ENCODE measurements at places on chromosomes 5 and 9.

DNA sequence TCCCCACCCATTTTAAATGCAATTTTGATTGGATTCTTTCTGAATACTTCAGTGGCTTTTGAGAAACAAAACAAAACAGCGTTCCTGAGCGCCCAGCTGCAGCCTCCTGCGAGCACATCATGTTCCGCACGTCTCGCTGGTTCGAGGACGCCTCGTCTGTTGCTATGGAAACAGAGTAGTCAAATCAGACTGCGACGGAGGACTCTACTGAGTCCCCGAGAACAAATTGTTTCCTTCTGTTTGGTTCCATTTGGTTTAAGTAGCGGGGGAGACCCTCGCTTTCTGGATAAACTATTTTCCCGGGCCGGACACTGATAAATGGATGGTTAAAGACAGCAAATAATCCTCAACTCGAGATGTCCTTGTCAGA lies 69.0 kb downstream of the SLC28A3 start:
- no peak for DNase-seq

GRCh38 chr9:91223000-91223399 lies 138.7 kb downstream of the AUH start:
- no peak for DNase-seq

DNA sequence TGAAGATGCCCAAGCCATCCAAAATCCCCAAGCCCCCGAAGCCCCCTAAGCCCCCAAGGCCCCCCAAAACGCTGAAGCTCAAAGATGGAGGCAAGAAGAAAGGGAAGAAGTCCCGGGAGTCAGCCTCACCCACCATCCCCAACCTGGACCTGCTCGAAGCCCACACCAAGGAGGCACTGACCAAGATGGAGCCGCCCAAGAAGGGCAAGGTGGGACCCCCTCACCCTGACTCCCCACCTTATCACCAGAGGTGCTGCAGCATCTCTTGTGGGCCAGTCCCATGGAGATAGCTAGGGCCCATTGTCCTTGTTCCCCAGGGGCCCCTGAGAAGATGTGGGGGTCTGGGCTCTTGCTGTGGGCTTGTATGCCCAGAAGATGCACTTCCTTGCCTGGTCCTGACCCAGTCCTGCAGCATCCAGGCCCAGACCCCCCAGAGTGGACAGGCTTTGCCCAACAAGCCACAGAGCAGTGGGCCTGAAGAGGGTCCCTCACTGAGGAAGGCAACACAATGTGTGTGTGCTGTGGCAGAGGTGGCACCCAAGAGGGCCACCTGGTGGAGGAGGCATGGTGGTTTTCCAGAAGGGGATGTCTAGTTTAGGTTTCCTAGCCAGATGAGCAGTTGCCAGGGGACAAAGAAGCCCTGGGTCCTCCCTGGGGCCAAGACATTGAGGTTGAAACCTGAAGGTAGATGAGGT lies 84.1 kb downstream of the PHF2 start:
- DNase-seq = no peak

- DNase-seq = no peak
Measured at GRCh38 chr5:1564824-1565736, 41.3 kb upstream of the LPCAT1 start.

GRCh38 chr9:113531919-113532808 lies 68.6 kb downstream of the RGS3 start:
- DNase-seq = no peak

DNA sequence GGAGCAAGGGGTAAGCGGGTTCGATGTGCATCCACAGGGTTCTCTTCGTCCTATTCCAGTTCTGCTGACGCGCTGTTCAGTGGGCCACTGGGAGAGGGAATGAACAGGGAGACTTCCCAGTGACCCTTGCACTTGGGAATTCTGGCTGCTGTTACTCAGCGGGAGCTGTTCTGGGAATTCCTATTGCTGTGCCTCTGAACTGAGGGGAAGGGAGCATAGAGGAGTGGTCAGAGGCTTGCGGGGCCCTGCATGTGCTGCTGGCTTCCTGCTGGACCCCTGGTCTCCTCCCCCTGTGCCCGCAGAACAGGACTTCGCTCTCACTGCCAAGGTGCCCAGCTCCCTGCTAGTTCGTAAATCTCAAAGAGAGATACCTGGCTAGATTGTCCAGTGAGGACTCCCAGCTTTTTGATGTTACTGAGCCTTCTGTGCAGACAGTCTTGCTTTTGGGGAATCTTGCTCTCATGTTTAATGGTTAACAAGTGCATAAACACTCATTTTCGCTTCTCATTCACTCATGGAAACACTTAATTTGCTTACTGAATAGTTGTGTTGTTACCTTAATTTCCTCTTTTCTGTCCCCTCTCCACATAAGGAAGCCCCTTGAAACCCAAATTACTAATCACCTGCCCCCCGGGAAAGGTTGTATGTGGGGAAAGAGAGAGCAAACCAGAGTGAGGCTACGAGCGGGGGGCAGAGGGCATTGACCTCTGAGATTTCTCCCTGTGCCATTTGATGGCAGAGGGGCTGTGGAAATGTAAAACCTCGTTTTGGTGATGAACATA lies 5.9 kb downstream of the TRIO start:
- no peak for DNase-seq

- DNase-seq = no peak
Measured at GRCh38 chr9:124765439-124765835, 5.7 kb downstream of the NR6A1 start.

DNA sequence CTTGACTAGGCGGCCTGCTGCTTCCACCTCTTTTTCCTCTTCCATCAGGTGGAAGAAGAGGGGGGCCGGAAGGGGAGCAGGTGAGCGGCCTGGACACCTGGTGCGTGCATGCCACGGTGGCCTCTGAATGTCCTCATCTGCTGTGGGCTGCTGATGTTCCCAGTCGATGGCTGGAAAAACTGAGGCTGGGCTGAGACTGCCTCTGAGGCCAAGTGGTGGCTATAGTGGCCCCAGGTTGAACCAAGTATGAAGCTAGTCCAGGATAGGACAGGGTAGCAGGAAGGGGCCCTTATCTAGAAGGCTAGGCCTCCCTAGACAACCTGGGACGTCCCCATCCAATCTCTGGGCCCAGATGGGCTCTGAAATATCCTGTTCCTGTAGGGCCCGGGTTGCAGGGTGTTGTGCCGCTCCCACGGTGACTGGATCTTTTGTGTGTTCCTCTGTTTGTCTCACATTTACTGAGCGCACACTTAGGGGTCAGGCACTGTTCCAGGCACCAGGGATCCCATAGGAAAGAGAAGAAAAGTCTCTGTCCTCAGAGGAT lies 753 bp upstream of the NR5A1 start:
- DNase-seq = no peak

- DNase-seq = no peak
Measured at GRCh38 chr9:2298217-2298616, 283.1 kb downstream of the SMARCA2 start.

- DNase-seq = no peak
Measured at GRCh38 chr5:65061974-65062353, 293.2 kb downstream of the CWC27 start.

GRCh38 chr9:15079989-15080388 lies 169.8 kb upstream of the FREM1 start:
- no peak for DNase-seq

- no peak for DNase-seq
Measured at GRCh38 chr5:68555907-68556681, 340.5 kb downstream of the PIK3R1 start.

DNA sequence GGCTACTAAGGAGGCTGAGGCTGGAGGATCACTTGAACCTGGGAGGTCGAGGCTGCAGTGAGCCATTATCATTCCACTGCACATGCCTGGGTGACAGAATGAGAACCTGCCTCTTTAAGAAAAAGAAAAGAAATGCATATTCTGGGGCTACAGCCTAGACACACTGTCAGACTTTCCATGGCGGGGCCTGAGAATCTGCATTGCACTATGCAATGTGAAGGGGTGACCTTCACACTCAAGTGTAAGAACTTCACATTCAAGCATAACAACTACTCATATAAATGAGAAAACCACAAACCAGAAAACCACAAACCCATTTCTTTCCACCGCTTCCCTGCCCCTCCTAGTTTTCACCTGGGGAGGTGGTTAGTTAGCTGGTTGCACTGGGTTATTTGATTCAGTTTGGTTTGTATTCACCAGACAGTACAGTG lies 18.0 kb upstream of the FBP2 start:
- DNase-seq = no peak

GRCh38 chr5:13830536-13830935 lies 114.0 kb downstream of the DNAH5 start:
- DNase-seq = no peak

GRCh38 chr5:151427258-151427657 lies 20.1 kb upstream of the SLC36A1 start:
- DNase-seq = no peak

- no peak for DNase-seq
Measured at GRCh38 chr9:15423231-15423985, 732 bp downstream of the SNAPC3 start.

DNA sequence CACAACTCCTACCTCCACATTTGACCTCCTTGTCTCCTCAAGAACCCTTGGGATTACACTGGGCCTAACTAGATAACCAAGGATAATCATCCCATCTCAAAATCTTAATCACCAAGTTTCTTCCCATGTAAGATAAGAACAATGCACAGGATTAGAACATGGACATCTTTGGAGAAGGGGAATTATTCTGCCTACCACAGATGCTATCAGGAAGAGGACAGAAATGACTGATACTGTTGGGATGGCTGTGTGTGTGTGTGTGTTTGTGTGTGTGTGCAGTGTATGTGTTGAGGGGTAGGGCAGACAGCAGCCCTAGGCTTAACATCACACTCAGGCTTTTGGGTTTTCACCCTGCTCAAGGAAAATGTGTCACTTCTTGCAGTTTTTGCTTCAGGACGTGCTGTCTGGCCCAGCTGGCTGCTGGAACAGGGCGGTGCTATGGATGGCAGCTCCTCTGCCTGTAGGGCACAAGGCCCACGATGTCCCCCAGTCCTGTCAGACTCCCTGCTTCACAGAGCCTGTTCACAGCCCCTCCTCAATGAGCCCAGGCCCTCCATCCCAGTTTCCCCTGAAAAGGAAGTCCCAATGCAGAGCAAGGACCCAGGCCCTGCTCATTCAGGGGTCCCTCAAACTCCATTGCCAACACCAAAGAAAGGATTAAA lies 7.7 kb downstream of the CA9 start:
- no peak for DNase-seq

- DNase-seq = no peak
Measured at GRCh38 chr9:114606597-114607207, 4.4 kb upstream of the TMEM268 start.

GRCh38 chr9:91164724-91165520 lies 196.8 kb downstream of the AUH start:
- DNase-seq = no peak

DNA sequence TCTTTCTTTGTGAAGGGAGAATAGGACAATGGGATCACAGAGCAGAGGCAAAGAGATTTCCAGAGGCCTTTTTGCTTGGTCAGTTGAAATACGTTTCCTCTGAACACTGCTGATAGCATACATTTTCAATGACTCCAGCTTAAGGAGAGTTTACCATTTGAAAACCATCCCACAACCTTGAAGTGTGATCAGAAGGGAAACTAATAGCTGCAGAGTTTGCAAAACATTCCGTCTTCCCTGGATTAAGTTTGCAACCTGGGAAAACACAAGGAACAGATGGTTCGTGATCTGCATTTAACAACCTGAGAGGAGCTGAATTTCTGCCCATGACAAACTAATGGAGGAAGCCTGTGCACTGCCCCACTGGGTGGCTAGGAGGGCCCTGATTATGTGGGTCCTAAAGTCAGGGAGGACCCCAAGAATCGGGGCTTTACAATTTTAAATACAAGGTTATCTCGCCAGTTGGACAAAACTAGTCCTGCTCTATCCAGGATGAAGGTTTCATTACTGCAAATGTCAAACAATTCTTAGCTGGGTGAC lies 35.6 kb downstream of the MTX3 start:
- no peak for DNase-seq

GRCh38 chr9:135726138-135726853 lies 24.3 kb downstream of the KCNT1 start:
- DNase-seq = no peak

DNA sequence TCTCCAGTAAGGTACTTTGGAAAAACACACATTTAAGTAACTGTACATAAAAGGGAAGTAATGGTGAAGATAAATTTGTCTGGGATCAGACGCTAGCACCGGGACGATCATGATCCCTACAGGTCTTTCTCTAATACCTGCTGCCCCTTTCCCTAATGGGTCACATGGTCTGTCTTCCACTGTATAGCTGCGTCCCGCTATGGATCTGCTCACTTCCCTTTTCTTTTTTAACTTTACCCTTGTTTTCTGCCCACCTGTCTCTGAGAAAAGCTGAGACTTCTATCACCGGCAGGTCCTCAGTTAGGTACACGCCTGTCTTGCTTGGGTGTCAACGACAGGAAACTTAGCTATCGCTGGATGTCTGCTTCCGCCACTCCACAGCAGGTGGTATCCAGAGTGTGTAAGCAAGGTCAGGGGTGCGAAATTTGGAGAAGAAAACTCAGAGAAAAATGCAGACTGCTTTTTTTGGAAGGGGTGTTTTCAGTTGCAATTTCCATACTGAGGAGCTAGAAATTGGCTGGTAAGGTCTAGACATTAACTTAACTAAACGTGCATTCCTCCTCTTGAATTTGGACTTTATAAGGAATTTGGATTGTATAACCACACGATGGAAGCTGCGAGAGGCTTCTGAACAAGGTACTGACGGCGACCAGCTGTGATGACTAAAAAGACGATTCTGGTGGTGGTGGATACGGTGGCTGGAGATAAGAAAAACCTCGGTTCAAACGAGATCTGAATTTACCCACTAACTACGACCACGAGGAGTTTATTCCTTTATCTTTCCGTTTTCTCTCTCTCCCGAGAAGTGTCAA lies 1.1 kb upstream of the ICE1 start:
- peak; percentile 6 for DNase-seq

- DNase-seq = no peak
Measured at GRCh38 chr5:174082286-174082685, 36.8 kb downstream of the NSG2 start.

DNA sequence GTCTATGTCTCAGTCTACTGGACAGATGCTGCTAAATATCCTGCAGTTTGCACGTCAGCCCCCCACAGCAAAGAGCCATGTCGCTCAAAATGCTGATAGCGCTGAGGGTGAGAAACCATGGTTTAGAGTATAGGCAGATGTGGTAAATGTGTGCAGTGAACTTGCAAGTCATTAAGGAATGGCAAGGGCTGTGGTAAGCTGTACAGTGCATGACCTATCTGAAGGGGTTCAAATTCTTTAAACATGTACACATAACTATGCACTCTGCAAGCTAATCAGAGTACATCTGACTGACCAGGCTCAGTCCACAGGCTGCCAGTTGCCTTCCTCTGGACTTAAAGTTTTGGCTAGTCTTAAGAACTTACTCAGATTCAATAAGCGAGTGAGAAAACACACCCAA lies 170.7 kb downstream of the CFAP90 start:
- DNase-seq = no peak

- DNase-seq = no peak
Measured at GRCh38 chr9:87223392-87224246, 274.0 kb upstream of the DAPK1 start.

- DNase-seq = no peak
Measured at GRCh38 chr5:54534191-54535004, 16.8 kb downstream of the SNX18 start.

- no peak for DNase-seq
Measured at GRCh38 chr9:110007477-110008270, 200.3 kb downstream of the C9orf152 start.

- DNase-seq = no peak
Measured at GRCh38 chr5:141822144-141822543, 56.1 kb downstream of the PCDH1 start.

- no peak for DNase-seq
Measured at GRCh38 chr5:179176571-179177230, 116.5 kb downstream of the ZNF354C start.
